ENCODE measurements at places on chromosomes 1 and 21. TPM values are rescaled to one million over a fixed set of nuclear protein-coding genes. Genes with fewer than 3 reads are reported as not detected.

- H3K4me1 ChIP-seq, result peaks cover 32% of the 10 kb centered on the region
- no peak for DNase-seq
- no peaks in the 10 kb centered on the region for H3K36me3 ChIP-seq
- peaks cover 24% of the 10 kb centered on the region for H3K27me3 ChIP-seq
- H3K4me3 ChIP-seq, result peak overlapping the region; percentile 66
Observed at GRCh38 chr1:20733360-20733975, 965 bp upstream of the SH2D5 start.

DNA sequence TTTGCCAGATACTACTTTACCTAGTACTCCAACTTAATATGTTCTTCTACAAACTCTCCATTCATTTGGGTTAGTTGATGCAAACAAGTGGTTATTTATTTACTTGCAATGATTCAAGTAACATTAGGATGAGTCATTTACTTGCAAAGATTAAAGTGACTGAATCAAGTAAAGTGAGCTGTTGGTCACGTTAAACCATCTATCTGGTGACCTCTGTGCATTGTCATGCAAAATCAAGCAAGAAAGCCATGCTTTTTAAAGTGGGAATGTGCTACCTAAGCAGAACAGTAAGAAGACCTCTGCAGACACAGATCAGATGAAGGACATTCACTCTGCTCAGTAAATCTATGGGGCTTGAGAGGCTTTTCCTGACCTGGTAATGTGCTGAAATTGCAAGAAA is 254.7 kb downstream of the LRRIQ3 start:
- no peaks in the 10 kb centered on the region for H3K36me3 ChIP-seq
- H3K4me3 ChIP-seq, result no peak overlapping the region
- no peaks in the 10 kb centered on the region for H3K27me3 ChIP-seq
- no peak overlapping the region for H3K27ac ChIP-seq
- DNase-seq, result no peak
- no peaks in the 10 kb centered on the region for H3K4me1 ChIP-seq

- no peak overlapping the region for H3K27ac ChIP-seq
- DNase-seq, result no peak
- H3K36me3 ChIP-seq, result no peaks in the 10 kb centered on the region
- no peaks in the 10 kb centered on the region for H3K4me1 ChIP-seq
- H3K27me3 ChIP-seq, result no peaks in the 10 kb centered on the region
- H3K4me3 ChIP-seq, result no peak overlapping the region
Observed at GRCh38 chr1:234942012-234942332, 186.7 kb downstream of the TOMM20 start.

- no peaks in the 10 kb centered on the region for H3K27me3 ChIP-seq
- H3K36me3 ChIP-seq, result peaks cover 33% of the 10 kb centered on the region
- H3K4me3 ChIP-seq, result peak overlapping the region; percentile 39
- no peak for DNase-seq
- H3K4me1 ChIP-seq, result peaks cover 65% of the 10 kb centered on the region
Observed at GRCh38 chr1:8395433-8395866, 77.5 kb downstream of the SLC45A1 start.

- H3K4me3 ChIP-seq, result no peak overlapping the region
- no peak for DNase-seq
- no peak overlapping the region for H3K27ac ChIP-seq
- no peaks in the 10 kb centered on the region for H3K4me1 ChIP-seq
- no peaks in the 10 kb centered on the region for H3K27me3 ChIP-seq
- no peaks in the 10 kb centered on the region for H3K36me3 ChIP-seq
Observed at GRCh38 chr1:67937651-67938050, 104.4 kb upstream of the GNG12 start.

GRCh38 chr1:32240140-32240951 is 6.7 kb upstream of the FAM167B start:
- H3K27me3 ChIP-seq, result no peaks in the 10 kb centered on the region
- H3K4me3 ChIP-seq, result peak overlapping the region; percentile 90
- peak; percentile 63 for DNase-seq
- H3K4me1 ChIP-seq, result peaks cover 33% of the 10 kb centered on the region

DNA sequence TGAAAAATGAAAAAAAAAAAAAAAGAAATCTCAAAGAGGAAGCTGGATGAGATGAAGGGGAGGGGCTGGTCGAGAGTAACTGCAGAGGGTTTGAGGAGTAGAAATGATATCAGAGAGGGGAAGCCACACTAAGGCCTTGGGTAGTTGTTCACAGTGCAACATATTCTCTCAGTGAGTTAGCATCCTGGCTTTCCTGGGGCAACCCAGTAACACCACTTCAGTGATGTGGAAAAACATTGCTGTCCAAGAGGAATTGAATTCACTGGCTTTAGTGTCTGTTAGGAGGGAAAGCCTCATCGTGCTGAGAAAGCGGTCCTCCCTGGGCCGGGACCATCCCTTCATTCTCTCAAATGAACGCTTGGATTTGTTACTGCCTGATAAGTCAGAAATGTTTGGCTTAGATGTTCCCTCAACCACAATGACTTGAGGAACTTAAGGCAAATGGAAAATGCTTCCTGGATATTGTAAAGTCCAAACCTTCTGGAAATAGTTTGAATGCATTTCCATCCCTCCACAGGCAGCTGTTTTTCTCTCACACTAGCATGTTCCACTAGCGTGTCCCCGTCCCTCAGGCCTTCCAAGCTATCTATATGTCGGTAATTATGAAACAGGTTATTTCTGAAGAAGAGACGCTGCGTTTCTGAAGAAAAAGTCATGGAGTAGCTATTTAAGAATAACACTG is 12.2 kb downstream of the TGFB2 start:
- H3K4me3 ChIP-seq, result no peak overlapping the region
- no peaks in the 10 kb centered on the region for H3K36me3 ChIP-seq

DNA sequence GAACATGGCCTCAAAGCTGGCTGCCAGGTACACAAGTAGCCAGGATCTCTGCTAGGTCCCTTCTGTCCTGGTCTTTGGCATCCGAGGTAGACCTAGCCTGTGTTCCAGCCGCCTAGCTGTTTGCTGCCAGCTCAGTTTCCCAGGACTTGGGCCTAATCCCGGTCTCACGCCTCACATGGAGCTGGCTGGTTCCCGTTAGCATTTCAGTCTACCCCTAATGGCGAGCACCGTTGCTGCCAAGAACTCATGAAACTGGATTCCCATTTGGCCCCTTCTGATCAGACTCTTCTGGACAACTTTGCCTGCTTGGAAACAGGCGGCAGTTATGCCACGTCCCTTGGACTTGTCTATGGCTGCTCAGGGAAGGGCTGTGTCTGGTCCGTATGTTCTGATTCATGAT is 26.2 kb upstream of the HHAT start:
- no peak overlapping the region for H3K4me3 ChIP-seq
- H3K27ac ChIP-seq, result no peak overlapping the region
- DNase-seq, result no peak
- no peaks in the 10 kb centered on the region for H3K36me3 ChIP-seq

DNA sequence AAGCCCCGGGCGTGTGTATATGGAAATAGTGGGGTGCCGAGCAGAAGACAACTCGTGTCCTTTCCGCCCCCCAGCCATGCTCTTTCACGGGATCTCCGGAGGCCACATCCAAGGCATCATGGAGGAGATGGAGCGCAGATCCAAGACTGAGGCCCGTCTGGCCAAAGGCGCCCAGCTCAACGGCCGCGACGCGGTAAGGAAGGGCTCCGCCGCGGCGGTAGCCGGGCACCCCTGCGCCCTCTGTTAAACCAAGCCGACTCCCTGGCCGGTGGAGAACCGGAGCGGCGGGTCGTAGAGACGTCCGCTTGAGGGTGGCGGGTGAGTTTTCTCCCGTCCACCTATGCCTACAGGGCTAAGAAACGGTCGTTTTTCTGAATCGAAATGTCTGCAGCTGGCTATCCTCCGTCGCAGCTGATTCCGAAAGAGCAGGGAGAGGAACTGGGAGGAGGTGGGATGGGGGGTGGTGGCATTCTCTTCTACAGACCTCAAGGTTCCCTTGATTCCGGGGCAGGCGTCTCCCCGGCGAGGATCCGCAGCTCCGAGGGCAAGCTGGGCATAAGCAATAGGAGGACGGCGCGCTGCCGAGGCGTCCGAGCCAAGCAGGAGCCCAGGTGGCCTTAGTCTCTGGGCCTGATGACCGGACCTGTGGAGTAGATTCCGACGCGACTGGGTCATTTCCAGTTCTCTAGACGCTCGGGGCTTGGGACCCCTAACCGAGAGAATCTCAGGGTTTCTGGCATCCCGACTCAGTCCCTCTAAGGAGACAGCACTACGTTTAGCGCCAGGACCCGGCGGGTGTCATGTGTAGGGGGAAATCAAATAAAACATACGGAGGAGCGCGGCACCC is 856 bp downstream of the LHX9 start:
- peaks cover 100% of the 10 kb centered on the region for H3K27me3 ChIP-seq
- no peak overlapping the region for H3K27ac ChIP-seq
- H3K36me3 ChIP-seq, result no peaks in the 10 kb centered on the region
- H3K4me1 ChIP-seq, result peaks cover 71% of the 10 kb centered on the region
- DNase-seq, result peak; percentile 36

- H3K4me1 ChIP-seq, result peaks cover 63% of the 10 kb centered on the region
- no peaks in the 10 kb centered on the region for H3K36me3 ChIP-seq
- no peak overlapping the region for H3K27ac ChIP-seq
- no peak for DNase-seq
Observed at GRCh38 chr1:44717156-44717555, 13.8 kb downstream of the RNU5D-1 start.

DNA sequence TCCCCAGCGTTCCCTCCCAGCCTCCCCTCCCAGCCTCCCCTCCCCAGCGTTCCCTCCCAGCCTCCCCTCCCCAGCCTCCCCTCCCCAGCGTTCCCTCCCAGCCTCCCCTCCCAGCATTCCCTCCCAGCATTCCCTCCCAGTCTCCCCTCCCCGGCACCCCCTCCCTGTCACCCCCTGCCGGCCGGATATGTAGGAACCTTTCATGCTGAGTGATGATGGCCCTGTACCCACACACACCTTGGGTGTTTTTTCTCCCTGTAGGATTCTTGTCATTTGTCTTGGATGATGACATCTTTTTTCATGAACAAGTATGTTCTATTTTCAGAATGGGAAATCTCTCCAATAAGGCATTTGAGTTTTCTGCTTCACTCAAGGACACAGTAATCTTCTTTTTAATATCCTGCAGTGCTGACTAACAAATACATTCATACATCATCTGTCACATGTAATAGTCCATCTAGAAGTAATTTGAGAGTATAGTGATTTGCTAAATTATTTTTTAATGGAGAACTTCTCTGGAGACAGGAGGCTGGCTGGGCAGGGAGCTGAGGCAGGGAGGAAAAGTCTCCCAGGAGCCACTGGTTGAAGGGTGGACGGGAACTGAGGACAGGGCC is 19.5 kb downstream of the FTCD start:
- no peak for DNase-seq
- H3K4me1 ChIP-seq, result no peaks in the 10 kb centered on the region
- H3K27me3 ChIP-seq, result peaks cover 3% of the 10 kb centered on the region
- H3K4me3 ChIP-seq, result no peak overlapping the region
- H3K27ac ChIP-seq, result no peak overlapping the region

DNA sequence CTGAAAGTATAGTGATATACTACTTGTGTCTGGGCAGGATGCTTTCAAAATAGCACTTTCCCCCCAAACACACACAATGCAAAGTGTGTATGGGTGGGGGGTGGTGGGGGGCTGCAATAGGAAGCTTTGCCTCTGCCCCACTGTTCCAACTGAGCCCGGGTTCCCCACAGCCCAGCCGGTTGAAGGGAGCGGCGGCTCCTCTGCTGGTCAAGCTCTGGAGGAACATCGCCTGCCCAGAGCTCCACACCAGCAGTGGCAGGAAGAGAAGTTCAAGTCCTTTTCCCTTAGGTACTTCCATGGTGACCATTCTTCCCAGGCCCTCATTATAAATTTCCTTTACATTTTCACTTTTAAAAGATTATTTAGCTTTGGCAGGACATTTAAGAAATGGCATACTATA is 74.9 kb downstream of the CAPZB start:
- no peak overlapping the region for H3K27ac ChIP-seq
- peaks cover 67% of the 10 kb centered on the region for H3K4me1 ChIP-seq
- DNase-seq, result no peak
- no peak overlapping the region for H3K4me3 ChIP-seq
- peaks cover 66% of the 10 kb centered on the region for H3K36me3 ChIP-seq

DNA sequence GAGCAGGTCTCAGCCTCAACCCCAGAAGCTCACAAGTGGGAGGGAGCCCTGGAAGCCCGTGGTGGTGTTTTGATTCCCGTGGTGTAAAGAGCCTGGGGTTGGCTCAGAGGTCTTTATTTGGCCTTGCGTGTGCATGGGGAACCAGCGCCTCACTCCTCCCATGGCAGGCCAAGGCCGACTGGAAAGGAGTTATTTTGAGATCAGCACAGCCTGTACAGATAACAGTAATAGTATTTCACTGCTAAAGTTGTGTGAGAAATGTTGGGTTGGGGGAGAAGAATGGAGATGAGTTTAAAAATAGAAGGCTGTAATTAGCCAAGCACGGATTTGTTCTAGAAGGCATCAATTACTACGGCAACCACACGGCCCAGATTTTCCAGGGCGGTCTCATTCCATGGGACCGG is 186.5 kb downstream of the DYRK1A start:
- no peaks in the 10 kb centered on the region for H3K4me1 ChIP-seq
- H3K4me3 ChIP-seq, result no peak overlapping the region
- no peak overlapping the region for H3K27ac ChIP-seq

The GRIK3 gene
- total RNA-seq, result not detected

The RNPC3 gene
- 48.6 TPM for total RNA-seq

The MAD2L2 gene
- 24.6 TPM for total RNA-seq

The NHLH2 gene
- not detected for total RNA-seq

Data from CD4-positive, alpha-beta T cell (primary cell).